Small intestine (tissue), 16 donors: ENCODE measurements at places on chromosomes 5 and 9. TPM values are rescaled to one million over a fixed set of nuclear protein-coding genes. Genes with fewer than 3 reads are reported as not detected.

CARD6 gene
- polyA plus RNA-seq, result 1.5 TPM

DNA sequence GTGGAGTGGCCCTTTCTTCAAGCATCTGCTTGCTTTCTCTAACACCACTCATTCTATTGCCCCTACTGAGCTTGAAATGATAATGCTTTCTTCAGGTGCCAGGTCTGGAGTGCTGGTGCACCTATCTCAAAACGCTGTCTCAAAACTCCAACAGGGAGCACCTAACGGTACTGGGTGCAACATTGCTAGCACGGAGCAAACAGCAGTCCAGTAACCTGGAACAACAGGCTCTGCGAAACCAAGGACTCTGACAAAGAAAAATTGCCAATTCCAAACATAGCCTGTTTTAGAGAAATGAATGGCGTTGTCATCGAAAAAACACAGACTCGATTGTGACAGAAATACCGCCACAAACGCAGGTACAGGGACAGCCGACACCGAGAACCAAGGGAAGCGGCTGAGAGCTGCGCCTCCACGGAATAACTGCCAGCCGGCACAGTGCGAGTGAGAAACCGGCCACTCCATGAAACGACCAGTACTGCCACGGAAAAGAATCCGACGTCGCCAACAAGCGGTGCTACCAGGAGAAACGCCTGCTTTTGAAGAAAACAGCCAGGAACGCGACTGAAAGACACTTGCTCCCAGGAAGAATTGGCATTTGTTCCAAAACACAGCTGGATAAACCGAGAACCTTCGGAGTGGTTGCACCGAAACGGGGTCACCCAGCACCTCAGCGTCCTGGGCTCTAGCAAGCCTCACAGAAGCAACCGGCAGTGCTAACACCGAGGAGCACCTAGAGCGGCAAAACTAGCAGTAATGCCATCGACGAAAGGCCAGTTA lies 3.1 kb downstream of the ANXA2R start:
- peak; percentile 26 for DNase-seq

DAPK1 gene
- 10.3 TPM for polyA plus RNA-seq

GRCh38 chr9:126859111-126859510 lies 1.3 kb upstream of the ZBTB34 start:
- no peak for DNase-seq
